ENCODE measurements at places on chromosomes 6 and 20.

DNA sequence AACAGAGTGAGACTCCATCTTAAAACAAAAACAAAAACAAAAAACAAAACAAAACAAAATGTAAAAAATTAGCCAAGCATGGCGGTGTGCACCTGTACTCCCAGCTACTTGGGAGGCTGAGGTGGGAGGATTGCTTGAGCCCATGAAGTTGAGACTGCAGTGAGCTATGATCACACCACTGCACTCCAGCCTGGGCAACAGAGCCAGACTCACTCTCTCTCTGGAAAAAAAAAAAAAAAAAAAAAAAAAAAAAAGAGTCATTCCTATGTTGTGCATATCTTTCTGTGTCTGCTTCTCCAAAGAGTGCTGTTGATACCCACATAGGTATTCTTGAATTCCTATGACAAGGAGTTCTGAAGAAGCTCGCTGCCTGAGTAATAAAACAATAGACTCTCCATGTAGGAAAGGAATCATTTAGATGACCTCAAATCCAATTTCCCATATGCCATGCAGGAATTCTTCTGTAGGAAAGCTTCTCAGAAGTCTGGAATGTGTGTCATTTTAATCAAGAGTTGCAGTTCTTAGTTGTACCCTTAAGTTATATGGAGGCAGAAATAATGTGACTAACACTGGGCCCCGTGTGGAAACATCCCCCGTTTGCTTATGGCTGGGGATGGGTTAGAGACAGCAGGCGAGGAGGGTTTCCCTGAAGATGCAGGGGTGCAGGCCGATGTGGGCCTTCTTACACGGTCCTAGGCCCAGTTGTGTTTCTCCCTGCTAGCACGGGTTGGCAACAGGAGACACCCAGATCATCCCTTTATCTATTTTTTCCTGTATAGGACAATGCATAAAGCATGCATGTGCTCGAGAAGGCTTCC, 79.4 kb downstream of the ZDHHC14 start:
- DNase-seq = no peak

- no peak for DNase-seq
Measured at GRCh38 chr6:50271266-50271665, 221.5 kb upstream of the DEFB112 start.

DNA sequence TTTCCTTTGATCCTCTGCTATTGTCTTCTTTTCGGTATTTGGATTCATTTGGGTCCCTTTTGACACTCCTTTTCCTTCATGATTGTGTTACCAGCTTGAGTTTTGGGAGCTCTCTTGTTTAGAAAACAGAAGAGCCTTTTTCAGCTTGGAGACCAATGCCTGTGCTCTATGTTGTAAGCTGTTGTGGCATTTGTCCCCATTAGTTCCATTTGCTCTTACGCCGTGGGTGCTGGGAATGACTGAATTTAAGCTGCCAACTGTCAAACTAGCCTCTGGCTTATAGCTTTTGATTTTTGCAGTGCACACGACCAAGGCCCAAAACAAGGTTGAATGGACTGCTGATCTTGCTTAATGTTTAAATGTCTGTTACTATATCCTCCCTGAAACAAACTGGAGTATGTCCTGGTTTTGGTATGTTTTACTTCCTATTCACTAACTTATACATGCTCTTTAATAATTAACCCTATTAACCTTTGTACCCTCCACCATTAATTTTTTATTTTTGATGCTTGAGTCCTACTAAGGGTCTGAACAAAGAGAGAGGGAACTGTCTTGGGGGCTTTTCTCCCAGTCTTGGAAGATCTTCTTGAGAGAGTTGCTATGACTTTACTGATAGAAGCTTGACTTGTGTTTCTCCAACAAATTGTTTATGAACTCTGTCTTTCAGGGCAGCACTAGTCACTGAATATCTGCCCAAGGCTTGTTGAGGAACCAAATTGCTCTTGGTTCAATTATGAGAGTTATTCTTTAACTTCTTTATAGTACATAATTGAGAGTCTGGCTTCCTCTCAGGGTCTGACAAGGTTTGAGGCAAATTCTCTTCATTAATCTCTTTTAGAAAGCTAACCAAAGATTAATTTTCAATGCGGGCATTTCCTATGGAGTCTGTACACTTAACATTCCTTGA, 100.3 kb upstream of the SIRPG start:
- no peak for DNase-seq

DNA sequence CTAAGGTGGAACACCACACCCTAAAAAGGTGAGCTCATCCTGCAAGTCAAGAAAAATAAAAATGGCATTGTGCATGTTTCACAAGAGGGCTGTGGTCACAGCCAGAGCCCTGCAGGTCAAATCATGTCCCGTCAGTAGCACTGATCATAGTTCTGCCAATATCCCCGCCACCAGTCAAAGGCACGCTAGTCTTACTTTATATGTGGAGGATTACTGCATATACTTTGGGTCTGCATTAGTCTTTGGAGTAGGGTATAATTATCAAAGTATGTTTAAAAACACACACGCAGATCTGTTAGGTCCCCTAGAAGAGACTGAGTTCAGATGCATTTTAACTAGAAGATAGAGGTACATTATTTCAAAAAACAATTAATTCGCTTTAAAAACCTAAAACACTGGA, 1.8 kb downstream of the PERP start:
- no peak for DNase-seq
